Amniotic stem cell (primary cell): ENCODE measurements at places on chromosomes 4 and X.

DNA sequence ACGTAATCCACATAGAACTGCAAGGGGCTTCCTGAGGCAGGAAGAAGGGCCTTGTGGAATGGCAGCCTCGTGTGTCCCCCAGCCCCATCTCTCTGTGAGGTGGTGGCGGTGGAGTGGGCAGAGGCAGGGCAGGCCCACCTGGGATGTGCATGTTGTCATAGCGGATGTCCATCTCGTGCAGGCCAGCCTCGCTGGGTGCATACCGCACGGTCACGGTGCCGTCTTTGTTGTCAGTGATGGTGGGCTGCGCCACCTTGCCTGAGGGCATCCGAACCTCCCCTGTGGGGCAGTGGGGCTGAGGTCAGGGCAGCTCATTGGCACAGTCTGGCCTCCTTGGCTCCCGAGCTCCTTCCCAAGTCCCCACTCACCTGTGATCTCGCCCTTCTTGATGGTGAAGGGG, 20.4 kb downstream of the FLNA start:
- no peak for DNase-seq

GRCh38 chrX:67787196-67787595, 243.4 kb downstream of the AR start:
- no peak for DNase-seq

GRCh38 chr4:113094802-113095201, 45.3 kb downstream of the ANK2 start:
- DNase-seq, result no peak

GRCh38 chrX:22616867-22617266, 344.2 kb downstream of the CBLL2 start:
- no peak for DNase-seq

- DNase-seq, result no peak
These were observed 38.5 kb upstream of the ERVMER34-1 start for GRCh38 chr4:52789774-52790173.

GRCh38 chrX:112630187-112630586, 49.6 kb downstream of the LHFPL1 start:
- no peak for DNase-seq
